Motor neuron (in vitro differentiated cells): ENCODE measurements at places on chromosomes 13 and 19.

- no peak for ATAC-seq
Observed at GRCh38 chr13:78997902-78998629, 339.1 kb upstream of the OBI1 start.

- no peak for ATAC-seq
Observed at GRCh38 chr13:98279473-98280175, 102.6 kb upstream of the RNF113B start.

GRCh38 chr13:24341439-24341838, 32.1 kb downstream of the C1QTNF9 start:
- ATAC-seq: no peak

- no peak for ATAC-seq
Observed at GRCh38 chr13:47990427-47990826, 10.6 kb downstream of the SUCLA2 start.

GRCh38 chr13:55245005-55245644, 1895.6 kb upstream of the PRR20A start:
- ATAC-seq: peak; percentile 56

DNA sequence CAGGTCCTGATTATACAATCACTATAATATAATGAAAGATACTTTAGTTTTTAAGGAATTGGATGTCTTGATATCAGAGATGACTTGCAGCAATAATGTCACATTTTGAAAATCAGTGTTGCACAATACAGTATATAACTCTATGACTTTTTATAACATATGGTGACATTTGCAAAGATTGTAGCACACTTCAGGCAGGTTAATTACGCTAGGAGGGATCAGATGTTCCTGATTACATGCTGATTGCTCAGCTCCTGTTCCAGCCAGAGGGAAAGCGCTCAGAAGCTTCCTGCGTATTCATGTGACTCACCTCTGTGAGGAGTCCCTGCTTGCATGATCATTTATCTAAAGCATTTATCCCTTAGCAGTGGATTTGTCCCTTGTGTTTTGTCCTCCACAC, 265.6 kb downstream of the GPC5 start:
- peak; percentile 98 for ATAC-seq

DNA sequence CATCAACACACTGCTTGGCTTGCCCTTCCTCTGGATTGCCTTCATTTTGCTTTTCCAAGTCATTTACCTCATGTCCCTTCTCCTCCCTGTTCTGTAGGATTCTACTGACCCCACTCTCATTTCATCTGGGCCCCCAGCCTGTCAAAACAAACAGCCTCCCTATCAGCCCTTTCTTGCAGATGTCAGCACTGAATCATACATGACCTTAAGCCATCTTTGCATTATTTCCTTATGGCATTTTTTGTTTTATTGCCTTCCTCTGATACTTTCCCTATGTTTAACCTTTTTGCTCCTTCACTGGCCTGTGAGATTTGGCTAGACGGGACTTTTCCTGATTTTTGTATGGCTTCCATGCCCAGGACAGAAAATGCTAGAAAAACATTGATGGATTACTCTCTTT, 8.7 kb downstream of the LRCH1 start:
- no peak for ATAC-seq

GRCh38 chr13:33798023-33798422, 19.9 kb upstream of the RFC3 start:
- ATAC-seq: no peak

DNA sequence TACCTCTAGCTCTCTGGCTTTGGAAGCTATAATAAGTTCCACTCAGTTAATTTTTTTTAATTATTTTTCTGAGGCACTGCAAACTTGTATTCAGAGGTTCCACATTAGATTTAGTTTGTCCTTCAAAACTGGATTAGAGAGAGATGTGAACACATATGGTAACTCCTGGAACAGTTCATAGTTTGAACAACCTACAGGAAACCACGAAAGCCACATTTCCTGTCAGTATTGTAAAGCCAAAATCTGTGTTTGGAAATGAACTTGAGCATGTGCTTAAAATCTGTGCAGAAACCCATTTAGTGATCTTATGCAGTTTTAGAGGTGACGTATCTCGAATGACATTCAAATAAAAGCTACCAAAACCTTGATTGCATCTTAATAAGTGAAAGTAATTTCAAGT, 1952.0 kb downstream of the OLFM4 start:
- ATAC-seq: no peak

GRCh38 chr13:80497978-80498377, 157.1 kb upstream of the SPRY2 start:
- ATAC-seq: no peak

DNA sequence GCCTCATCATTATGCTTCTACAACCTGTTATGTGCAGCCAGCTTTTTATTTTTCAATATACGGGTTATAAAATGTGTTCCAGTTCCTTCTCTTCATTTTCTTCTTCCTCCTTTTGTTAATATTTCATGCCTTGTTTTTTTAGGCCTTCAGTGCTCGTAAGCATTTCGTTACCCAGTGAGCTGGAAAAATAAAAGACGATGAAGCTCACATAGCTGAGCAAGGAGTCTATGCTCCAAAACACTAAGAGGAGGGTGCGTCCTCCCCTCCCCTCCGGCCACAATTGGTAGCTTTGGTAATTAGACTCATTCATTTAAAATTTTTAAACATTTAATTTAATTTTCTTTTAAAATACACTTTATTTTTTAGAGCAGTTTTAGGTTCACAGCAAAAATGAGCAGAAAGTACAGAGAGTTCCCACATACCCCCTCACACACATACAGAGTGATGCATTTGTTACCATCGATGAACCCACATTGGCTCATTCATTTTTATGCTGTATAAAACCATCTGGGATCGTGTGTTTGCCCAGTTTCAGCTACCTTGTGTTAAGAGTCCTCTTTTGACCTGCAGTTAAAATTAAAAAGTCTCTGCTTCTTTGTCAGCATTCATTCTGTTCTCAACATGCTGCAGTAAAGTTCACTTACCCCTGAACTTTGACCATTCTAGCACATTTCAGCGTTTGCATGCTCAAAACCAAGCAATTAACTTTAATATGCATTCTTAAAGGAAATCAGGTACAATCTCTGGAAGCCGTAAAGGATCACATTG, 223.9 kb downstream of the LACC1 start:
- no peak for ATAC-seq
